IPS-NIHi11 (cell line): ENCODE measurements at places on chromosomes 11 and 22.

GRCh38 chr11:73047773-73048371, 94.2 kb downstream of the FCHSD2 start:
- no peak for DNase-seq

DNA sequence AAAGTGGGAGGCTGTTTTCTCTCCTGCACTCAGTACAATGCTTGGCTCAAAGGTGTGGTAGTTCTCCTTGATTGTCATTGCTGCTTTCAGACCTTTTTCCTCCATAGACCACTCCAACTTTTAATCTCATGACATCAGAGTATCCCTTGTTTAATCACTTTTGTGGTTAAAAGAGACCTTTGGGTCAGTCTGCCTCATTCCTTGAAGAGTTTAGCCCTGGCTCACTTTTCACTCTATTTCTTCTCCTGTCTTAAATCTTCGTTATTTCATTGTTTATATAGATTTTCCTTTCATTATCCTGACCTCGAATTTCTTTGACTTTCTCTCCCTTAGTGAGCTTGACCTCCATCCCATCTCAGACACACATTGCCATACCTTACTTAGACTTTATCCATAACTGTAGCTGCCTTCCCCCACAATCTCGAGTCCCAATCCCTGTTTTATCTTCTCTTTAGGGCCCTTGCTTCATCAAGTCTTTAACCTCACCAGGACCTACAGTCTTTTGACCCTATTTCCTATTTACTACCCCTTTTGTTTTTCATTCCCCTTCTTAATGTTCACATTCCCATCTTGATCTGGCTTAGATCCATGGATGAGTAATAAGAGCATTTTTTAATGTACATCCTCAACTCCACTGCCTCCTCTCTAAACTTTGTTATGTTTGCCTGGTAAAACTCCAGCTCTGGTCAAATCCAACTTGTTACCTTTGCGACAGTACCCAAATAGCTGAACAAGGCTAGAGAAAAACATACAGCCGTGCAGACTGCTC, 9.5 kb downstream of the ATXN10 start:
- no peak for DNase-seq

- DNase-seq = no peak
Observed at GRCh38 chr11:66593303-66593635, 284 bp downstream of the CCS start.

GRCh38 chr22:30114361-30114760, 34.1 kb downstream of the HORMAD2 start:
- no peak for DNase-seq

DNA sequence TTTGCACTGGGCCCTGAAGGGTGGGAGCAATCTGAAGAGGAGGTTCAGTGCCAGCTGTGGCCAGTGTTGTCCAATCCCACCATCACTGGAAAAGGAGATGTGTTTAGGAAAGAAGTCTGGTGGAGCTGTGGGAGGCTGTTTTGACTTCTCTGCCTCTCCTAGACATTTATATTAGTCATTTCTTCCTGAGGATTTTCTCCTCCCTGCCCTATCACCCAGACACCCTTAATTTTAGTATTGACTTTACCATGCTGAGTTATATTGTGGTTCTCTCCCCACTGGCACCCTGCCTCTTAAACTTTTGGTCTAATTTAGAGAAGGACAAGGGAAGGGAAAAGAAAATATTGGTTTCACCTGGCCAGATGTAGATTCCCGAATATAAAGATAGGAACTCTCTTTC, 159.1 kb downstream of the WNT11 start:
- no peak for DNase-seq

- no peak for DNase-seq
Observed at GRCh38 chr11:59708537-59708936, 5.1 kb downstream of the OR10V1 start.

DNA sequence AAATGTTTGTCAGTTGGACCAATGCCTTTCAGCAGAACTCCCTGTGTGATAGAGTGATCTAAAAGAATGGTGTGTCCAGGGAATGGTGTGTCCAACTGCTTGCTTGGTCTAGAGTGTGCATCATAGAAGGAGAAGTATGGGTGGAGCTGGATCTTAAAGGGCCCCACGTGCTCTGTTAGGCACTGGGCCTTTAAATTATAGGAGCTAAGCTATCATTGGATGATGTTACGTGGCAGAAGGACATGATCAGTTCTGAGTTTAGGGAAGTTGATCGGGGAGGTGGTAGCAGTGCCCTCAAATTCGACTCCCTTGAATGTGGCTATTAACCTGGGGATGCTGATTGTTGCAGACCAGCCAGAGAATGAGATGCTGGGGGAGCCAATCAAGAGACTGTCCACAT, 16.4 kb downstream of the STX3 start:
- DNase-seq = no peak

DNA sequence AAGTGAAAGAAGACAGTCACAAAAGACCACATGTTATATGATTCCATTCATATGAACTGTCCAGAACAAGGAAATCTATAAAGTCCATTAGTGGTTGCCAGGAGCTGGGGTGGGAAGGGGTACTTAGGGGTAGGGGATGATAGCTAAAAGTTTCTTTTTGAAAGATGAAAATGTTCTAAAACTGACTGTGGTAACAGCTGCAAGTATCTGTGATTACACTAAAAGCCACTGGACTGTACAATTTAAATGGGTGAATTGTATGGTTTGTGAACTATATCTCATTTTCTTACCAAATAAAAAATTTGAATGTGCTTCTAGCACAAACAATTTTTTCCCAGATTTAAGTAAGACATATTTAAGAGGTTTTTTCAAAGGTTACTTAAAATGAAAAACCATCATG, 22.1 kb downstream of the CHKA start:
- DNase-seq = no peak

DNA sequence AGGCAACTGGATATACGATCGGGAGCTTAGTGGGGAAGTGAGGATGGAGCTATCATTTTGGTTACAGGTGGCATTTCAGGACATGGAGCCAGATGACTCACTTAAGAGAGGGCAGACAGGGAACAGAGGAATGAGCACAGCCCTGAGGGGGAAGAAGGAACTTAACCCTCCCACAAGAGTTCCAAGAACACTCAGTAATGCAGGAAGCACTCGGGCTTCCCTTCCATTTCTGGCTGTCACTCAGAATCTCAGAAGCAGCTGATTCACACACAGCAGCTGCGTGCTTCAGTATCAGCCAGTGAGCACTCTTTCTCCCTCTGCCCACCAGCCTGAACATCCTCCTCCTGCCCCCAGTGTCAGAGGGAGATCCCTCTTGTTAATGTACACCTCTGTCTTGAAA, 34.8 kb downstream of the EFCAB6 start:
- DNase-seq = no peak

DNA sequence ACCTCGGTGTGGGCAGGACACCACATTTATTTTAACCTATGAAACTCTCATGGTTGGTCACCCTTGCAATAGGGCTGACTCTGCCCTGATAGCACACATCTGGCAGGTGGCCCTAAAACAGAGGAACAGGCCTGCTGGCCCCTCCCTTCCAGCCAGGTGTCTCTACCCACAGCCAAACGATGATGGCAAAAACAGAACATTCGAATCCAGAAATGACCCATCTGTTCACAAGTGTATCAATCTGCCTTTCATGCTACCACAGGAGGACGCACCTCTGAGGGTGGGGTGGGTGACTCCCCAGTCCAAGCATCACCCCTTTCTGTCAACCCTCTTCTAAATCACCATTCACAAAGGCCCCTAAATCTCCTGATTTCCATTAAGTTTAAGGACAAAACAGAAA, 118.1 kb downstream of the ETS1 start:
- no peak for DNase-seq

- DNase-seq = no peak
Observed at GRCh38 chr11:100889758-100890157, 202.7 kb downstream of the ARHGAP42 start.

- DNase-seq = no peak
Observed at GRCh38 chr11:135008001-135008405, 596.0 kb upstream of the B3GAT1 start.

GRCh38 chr22:49692499-49693225, 135.0 kb downstream of the BRD1 start:
- DNase-seq = no peak

- no peak for DNase-seq
Observed at GRCh38 chr11:6365659-6366058, 24.6 kb upstream of the SMPD1 start.

DNA sequence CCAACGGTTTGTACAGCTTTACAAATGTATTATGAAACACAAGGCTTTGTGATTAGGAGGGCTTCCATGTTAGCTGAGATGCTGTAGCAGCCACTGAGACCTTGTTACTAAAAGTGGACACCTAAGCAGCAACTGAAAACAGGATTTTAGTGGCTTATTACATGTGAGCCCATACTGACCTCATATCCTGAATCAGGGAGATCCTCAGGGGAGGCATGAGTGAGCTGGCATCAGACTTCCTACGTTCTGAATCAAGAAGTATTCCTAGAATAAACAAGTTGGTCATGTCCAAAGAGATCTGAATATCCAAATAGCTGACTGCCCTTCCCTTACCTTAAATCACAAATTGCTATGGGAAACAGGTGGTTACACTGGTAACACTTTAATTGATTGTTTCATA, 59.1 kb upstream of the SCUBE2 start:
- no peak for DNase-seq

- no peak for DNase-seq
Observed at GRCh38 chr11:133985981-133986944, 29.5 kb upstream of the IGSF9B start.

DNA sequence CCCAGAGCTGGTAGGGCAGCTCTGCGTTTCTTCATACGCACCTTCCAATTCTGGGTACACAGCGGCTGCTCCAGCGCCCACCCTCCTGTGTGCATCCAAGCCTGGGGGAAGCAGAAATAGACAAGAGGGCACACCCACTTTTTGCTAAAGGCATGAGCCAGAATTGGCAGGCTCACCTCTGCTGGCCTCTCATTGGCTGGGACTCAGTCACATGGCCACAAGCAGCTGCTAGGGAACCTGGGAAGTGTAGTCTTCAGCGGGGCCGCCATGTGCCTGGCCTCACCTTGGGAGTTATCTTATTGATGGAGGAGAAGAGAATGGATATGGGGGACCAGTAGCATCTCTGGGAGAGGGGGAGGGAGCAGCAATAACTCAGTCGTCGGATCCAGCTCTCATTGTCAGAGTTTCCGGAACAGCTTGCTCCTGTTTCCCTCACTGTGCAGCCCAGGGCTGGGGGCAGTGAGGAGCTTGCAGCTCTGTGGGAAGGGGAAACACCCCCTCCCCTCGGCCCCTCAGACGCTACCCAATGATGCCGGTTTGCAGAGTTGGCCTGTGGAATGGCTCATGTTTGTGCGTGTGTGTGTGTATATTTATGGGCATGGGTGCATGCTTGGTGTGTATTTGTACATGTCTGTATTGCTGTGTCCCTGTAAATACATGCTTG, 11.8 kb upstream of the MIEF1 start:
- peak; percentile 95 for DNase-seq

GRCh38 chr11:64976651-64977050, 4.7 kb upstream of the MAJIN start:
- DNase-seq = no peak

- DNase-seq = no peak
Observed at GRCh38 chr11:134230339-134230738, 5.9 kb downstream of the VPS26B start.

GRCh38 chr11:27039873-27040272, 742 bp upstream of the BBOX1 start:
- DNase-seq = peak; percentile 25

DNA sequence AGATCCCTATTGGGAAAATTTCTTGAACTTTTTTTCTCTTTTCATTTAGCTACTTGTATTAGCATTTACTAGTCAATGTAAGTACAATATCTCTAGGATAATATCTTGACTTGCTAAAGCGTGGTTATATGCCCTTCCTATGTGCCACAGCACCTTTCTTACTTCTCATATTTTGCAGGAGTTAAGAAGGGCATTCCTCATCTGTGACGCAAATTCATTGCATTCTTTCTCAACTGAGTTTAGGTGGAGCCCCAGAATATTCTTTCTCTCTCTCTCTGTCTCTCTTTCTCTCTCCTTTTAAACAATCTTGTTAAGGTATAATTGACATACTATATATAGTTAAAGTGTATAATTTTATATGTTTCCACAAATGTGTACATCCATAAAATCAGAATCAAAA, 266.1 kb downstream of the RAB38 start:
- DNase-seq = no peak

GRCh38 chr11:122773781-122774266, 64.5 kb upstream of the CRTAM start:
- no peak for DNase-seq

DNA sequence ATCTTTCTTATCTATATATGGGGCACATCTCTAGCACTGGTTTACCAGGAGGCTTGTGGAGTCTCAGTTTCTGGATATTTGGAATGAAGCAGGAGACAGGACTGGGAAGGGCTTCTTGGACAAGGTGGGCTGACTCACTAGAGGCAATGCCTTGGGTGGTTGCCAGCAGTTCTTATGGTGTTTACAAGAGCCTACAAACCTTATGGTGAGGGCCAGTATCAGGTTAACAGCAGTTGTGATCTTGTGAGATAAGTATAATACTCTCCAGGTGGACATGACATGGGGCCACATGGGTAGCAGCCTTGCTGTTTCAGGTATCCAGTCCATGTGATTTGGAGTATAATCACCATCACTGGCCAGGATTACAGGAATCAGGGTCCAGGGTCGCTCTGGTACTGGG, 10.2 kb downstream of the FUT4 start:
- DNase-seq = no peak

DNA sequence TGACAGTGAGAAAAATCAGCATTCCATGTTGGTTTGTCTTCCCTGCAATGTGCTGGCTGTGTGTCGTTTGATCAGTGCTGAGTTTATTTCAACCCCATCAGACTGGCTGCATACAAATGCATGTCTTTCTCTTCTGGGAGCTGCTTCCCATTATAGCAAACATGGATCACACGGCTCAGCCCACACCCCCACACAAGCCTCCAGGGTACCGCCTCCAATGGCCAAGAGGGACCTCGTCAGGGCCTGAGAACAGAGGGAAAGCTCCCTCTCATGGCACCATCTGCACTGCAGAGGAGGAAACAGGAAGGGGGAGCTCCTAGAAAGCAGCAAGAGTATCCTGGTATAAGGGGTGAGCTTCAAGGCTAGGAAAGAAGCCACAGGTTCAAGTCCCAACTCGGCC, 214.2 kb downstream of the LARGE1 start:
- peak; percentile 43 for DNase-seq

GRCh38 chr11:62148271-62148980, 24.6 kb downstream of the INCENP start:
- no peak for DNase-seq

DNA sequence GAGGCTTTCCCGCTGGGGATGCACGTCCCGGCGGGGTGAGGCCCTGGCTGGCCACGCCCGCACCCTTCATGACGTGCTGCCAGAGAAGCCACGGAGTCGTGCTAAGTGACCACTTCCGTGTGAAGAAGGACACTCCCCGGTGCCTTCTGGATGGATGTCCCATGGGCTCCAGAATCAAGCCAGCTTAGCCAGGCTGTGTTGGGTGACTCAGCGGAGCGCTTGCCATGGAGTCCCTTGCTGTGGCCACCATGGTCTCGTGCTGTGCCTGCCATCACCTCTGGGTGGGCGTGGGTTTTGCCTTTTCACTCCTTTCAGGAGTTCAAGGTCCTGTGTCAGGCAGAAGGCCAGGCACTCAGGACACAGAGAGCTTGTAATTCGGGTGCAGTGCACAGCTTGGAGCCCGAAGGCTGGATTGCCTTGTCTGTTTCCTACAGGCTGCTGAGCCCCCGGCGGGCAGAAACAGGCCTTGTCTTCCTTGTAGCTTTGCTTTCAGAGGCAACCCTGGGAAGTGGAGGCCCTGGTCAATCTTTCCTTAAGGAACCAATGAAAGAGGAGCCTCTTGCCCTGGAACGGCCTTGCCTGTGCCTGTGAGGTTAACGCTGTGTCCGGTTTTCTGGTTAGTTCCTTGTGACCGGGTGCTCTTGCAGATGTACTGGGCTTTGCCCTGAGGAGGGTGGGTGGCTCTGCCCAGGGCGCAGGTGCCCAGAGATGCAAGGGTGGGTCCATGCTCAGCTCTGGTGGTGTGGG, 268.6 kb downstream of the TBC1D22A start:
- no peak for DNase-seq
